CD4-positive, alpha-beta T cell treated with Interleukin-21 for 1 hour (primary cell): ENCODE measurements at places on chromosomes 3 and 15.

- no peak for DNase-seq
Measured at GRCh38 chr15:34179234-34179633, 30.7 kb downstream of the KATNBL1 start.

DNA sequence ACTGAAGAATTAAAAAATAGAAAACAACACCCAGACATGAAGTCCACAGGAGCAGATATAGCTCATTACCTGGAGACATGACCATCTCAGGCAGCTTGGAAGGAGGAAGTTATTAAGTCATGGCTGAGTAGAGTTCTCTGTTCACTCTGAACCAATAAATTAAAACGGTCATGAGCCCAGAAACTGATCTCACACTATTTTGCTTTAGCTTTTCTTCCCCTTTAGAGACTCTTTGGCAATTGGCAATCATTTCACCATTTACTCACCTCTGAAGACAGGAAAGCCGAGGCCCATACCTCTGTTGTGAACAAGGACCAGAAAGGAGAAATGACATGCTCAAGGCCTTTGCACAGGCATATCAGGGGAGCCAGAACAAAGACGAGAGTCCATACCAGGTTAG lies 26.6 kb downstream of the CLDN18 start:
- no peak for DNase-seq

DNA sequence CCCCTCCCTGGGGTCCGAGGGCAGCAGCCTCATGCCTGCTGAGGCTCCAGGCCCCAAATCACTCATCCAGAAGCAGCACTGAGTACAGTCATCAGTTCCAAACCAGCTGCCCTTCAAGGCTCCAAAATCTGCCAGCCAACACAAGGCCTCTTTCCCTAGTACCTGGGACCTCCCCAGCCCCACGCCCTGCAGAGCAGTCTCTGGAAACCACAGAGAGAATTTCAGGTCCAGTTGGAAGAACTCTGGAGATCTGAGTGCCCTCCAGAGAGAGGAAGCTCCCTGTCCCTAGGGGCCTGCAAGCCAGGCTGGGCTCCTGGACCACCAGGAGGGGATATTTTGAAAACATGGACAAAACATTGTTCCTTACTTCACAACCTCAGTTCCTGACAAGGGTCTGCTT lies 26.2 kb downstream of the TKT start:
- DNase-seq = no peak

- no peak for DNase-seq
Measured at GRCh38 chr3:95813244-95813643, 1001.1 kb upstream of the EPHA6 start.

DNA sequence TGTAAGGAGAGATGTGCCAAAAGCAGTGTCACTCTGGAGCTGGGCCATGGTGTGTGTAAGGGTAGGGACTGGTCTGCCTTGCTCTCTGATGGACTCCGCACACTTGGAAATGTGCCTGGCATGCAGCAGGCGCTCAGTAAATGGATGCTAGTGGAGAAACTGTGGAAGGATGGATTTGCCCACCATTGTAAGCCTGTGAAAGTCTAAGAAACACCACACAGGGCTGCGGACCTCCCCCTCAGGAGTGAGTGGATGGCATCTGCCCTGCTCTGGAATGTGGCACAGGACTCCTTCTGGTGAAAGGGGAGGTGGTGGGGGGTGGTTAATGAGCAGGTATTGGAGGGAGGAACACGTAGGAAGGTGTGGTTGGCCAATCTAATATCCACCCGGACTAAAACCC lies 62.2 kb upstream of the ACAN start:
- DNase-seq = no peak

- DNase-seq = no peak
Measured at GRCh38 chr15:75195766-75196241, 5.9 kb upstream of the C15orf39 start.

DNA sequence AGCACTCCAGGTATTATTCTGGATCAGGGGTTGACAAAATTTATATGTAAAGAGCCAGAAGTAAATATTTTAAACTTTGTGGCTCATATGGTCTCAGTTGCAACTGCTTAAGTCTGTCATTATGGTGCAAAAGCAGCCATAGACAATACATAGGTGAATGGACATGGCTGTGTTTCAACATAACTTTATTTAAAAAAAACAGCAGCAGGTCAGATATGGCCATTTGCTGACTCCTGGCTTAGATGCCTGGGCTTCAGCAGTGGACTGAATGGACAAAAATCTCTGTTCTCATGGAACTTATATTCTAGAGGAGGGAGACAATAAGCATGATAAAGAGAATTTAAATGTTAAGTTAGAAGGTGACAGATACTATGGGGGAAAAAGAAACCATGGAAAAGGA lies 11.7 kb upstream of the FYCO1 start:
- DNase-seq = no peak
